ENCODE measurements at places on chromosomes 13 and 19.

DNA sequence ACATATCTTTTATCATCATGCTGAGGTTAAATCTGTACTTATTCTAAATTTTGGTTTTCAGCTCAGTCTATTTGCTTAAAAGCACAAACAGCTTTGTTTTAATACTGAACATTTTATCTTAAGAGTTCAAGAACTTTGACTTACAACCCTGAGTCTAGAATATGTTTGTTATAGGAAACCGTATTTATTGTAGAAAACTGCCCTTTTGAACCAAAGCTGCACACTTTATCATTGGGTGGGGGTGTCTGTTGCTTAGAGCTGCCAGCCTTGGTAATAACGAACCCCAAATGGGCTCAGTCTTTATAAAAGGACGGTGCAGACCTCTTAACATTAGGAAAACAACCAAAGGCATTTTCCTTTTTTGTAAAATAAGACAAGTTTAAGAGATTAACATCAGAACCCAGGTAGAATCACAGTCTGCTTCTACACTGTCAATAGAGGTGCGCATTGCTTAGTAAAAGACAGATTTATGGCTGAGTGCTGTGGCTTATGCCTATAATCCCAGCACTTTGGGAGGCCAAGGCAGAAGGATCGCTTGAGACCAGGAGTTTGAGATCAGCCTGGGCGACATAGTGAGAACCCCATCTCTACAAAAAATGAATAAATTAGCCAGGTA is 14.7 kb downstream of the ADGRE3 start:
- DNase-seq = no peak

DNA sequence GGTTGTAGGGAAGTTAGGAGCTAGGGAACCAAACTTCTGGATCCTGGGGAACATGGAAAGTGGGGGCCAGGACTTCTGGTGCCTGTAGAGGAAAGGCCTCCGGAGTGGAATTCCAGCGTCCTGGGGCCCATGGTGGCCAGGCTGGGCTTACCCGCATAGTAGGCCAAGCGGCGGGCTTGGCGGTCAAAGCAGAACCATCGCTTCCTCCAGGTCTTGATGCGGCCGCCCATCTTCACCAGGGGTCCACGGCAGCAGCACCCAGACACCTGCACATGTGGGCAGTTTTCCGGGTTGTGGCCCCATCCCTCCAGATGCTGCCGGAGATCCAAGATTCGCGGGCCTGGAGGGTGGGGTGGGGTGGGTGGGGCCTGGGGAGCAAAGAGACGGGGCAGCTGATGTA is 13.8 kb upstream of the LYPD3 start:
- DNase-seq = no peak

GRCh38 chr19:18317961-18318800 is 4.7 kb downstream of the LSM4 start:
- no peak for DNase-seq

DNA sequence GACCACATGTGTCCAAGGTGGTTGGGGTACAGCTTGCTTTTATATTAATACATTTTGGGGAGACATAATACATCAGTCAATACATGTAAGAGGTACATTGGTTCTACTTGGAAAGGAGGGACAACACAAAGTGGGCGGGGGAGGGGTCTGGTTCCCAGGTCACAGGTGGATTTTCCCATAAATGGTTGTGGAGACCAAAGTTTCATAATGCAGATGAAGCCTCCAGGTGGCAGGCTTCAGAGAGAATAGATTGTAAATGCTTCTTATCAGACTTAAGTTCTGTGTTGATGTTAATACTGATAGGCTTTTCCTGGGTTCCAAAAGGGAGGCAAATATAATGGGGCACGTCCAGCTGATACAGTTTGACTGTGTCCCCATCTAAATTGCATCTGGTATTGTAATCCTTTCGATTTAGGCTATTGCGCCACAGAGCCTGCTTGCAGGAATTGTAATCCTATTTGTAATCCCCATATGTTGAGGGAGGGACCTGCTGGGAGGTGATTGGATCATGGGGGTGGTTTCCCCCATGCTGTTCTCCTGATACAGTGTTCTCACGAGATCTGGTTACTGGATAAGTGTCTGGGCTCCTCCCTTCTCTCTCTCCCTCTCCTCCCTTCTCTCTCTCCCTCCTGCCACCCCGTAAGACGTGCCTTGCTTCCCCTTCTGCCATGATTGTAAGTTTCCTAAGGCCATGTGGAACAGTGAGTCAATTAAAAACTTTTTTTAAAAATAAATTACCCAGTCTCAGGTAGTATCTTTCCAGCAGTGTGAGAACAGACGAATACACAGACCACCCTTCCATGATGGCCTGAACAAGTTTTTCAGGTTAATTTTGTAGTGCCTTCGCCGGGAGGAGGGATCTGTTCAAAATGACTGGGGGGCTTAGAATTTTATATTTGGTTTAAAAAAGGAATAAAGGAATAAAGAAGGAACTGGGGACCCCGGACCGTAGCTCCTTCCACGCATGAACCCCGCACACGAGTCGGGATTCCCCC is 44.9 kb downstream of the ZNF823 start:
- no peak for DNase-seq

DNA sequence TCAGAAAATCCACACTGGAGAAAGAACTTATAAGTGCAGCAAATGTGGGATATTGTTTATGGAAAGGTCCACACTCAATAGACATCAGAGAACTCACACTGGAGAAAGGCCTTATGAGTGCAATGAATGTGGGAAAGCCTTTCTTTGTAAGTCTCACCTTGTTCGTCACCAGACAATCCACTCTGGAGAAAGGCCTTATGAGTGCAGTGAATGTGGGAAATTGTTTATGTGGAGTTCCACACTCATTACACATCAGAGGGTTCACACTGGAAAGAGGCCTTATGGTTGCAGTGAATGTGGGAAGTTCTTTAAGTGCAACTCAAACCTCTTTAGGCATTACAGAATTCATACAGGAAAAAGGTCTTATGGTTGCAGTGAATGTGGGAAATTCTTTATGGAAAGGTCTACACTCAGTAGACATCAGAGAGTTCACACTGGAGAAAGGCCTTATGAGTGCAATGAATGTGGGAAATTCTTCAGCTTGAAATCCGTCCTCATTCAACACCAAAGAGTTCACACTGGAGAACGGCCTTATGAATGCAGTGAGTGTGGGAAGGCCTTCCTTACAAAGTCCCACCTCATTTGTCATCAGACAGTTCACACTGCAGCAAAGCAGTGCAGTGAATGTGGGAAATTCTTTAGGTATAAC is 12.0 kb upstream of the ZNF548 start:
- DNase-seq = no peak

DNA sequence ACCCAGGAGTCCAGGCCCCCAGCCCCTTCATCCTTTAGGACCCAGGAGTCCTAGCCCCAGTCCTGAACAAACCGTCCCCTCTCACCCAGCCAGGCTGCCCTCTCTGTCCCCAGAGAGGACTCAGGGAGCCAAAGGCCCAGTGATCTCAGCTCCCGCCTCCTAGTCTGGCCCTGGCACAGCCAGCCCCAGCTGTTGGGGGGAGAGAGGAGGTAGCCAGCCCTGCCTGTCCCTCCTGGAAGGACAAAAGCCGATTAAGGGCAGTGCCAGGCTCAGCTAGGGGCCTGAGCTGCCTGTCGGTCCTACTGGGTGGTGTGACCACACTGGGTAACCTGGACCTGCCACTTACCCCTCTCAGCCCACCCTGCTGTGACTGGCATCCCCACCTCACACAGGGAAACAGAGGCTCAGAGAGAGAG is 14.5 kb downstream of the LIPE start:
- peak; percentile 78 for DNase-seq

DNA sequence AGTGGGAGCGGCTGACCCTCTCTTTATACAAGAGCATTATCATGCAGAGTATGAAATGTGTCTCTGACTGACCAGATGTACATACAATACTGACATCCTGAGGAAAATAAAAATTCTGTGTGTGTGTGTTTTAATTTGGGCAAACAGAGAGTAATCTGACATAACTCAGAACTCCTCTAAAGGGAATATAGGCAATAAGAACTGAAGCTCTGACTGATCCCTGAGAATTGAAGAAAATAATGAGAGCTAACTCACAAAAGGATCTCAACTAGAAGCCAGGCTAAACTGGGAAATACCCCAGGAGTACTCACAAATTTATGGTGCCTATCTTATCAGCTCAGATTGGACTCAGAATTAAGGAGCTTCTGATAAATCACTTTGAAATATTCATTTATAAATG is 539.9 kb downstream of the OLFM4 start:
- DNase-seq = no peak

DNA sequence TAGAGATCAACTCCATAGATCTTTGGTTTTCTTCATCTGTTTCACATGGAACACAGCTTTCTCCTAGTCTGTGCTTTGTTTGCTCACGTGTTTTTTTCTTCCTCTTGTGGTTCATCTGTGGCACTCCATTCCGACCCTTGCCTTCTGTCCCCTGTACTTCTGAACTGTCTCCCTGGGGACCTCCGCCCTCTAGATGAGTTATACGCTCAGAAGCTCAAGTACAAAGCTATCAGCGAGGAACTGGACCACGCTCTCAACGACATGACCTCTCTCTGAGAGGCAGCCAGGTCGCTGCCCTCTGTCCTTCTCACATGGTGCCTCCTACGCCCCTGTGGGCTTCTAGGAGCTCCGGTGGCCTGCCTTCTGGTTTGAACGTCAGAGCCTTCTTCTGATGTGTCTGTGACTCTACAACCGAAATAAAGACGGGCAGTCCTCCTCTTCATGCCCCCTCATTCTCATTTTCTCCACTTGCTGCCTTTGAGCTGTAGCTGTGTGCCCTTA is 16.6 kb upstream of the RAB8A start:
- DNase-seq = no peak

GRCh38 chr19:15372891-15373301 is 6.7 kb downstream of the AKAP8 start:
- DNase-seq = no peak

- DNase-seq = no peak
These were observed 192.8 kb downstream of the TM9SF2 start for GRCh38 chr13:99693852-99694611.

- DNase-seq = no peak
These were observed 46.3 kb downstream of the ZNF724 start for GRCh38 chr19:23203841-23204344.

DNA sequence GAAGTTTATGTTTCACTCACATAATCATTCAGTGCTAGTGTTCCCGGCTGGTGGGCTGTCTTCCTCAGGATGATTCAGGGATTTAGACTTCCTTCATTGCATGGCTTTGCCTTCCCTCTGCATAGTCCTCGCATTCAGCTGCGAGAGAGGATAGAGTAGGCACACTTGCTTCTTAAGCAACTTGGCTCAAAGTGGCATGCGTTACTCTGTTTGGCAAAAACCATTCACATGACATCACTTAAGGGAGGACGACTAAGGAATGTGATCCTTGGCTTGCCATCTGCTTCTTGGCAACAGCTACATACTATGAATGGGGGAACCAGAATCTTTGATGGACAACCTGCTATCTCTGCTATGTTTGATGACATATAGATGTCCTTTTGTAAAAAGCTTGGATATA is 359.3 kb downstream of the TDRD3 start:
- DNase-seq = no peak

DNA sequence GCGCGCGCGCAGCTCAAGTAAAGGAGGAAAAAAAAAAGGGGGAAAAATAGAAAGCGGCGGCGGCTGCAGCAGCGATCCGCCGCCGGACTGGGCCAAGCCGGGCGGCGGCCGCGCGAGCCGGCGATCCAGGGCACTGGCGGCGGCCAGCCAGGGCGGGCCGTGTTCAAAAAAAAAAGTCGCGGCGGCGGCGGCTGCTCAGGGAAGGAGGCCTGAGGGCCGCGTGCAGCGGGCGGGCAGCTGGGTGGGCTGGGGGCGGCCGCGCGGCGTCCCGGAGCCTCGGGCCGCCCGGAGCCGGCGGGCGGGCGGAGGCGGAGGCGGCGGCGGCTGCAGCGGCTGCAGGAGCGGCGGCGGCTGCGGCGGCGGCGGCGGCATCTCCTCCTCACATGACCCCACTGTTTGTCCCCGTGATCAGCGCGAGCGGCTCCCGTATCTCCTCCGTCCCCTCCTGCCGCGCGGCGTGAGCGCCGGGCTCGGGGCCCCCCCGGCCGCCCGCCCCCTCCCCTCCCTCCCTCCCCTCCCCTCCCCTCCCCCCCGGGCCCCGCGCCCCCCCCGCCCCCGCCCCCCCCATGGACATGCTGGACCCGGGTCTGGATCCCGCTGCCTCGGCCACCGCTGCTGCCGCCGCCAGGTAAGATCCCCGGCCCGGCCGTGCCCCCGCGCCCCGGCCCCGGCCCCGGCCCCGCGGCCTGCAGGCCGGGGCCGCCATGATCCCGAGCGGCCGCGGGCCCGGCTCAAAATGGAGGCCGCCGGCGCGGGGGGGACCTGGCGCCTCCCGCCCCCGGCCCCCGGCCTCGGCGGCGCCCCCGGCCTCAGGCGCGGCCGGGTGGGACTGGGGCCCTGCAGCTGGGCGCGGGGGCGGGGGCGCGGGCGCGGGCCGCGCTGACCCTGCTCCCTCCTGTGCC is at the start of gene USF2:
Gene USF2, plus strand, starts transcription at position 427 of the 902 bp plus-strand sequence. Its CDS starts 140 bp downstream, at position 567.
- DNase-seq = no peak

- no peak for DNase-seq
These were observed 30.1 kb downstream of the DNAJC3 start for GRCh38 chr13:95707035-95707434.

DNA sequence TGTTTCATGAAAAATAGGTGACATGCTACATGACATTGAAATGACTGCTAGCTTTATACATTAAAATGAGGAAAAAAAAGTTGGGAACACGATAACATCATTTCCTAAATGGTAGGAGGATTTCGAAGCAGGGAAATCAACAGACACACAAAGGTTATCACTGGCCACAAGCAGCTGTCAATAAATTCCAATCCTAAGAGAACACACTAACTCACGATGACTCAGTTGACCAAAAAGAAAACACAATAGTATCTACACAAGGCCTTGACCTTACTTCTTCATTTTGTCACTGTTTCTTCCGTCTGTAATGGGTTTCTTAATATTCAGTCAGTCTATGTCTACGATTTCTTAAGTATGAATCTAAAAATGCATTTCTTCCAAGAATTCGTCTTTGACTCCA is 36.5 kb downstream of the STARD13 start:
- DNase-seq = no peak

DNA sequence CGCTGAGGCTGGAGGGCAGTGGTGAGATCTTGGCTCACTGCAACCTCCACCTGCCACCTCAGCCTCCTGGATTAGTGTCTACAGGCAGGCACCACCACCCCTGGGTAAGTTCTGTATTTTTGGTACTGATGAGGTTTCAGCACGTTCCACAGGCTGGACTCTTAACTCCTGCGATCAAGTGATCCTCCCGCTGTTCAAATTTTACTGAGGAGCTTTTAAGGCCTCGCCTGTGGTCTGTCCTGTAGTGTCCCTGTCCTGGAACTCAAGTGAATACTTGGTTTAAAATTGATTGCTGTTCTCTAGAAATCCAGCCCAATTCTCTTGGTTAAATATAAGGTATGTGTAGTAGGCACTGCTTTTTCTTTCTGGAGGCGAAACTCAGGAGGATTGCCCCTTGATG is 65.2 kb downstream of the DPRX start:
- DNase-seq = no peak

- no peak for DNase-seq
These were observed 17.8 kb downstream of the POU2F2 start for GRCh38 chr19:42114412-42114811.
